ENCODE measurements at places on chromosomes 4 and X.

DNA sequence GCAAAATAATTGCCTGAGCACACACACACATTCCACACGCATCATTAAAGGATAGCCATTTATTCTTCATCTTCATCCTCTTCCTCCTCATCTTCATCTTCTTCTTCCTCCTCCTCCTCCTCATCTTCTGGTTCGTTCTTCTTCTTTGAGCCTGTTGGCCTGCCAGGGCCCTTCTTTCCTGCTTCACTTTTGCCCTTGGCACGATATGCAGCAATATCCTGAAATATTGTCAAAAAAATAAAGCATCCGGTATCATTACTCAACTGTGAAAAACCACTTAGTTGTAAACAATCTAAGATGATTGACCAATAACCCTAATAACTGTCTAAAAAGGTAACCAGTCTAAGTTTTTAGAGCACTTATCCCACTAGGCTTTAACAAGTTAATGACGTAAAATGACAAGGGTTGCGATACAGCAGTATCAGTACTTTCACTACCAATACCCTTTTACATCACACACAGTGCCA, 2.1 kb downstream of the HMGB2 start:
- peak overlapping the region; percentile 20 for H3K27ac ChIP-seq
- no peaks in the 10 kb centered on the region for H3K36me3 ChIP-seq
- DNase-seq: no peak
- no peak overlapping the region for H3K4me3 ChIP-seq
- no peaks in the 10 kb centered on the region for H3K27me3 ChIP-seq

DNA sequence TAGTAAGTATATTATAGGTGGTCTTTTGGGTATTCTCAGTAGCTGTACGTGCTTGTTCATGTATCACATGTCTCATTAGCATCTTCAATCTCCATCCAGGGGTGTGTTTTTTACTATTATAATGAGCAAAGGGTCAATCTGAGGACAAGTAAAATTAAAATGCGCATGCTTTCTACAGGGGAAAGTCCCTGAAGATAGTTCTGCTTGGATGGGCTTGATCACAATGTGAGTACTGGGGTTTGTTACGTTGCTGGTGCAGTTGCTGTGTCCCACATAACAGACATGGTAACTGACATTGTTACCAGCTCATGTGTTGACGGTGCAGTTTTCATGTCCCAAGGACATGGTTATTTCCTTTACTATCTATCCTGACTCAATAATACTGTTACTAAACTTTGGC, 65.9 kb downstream of the UCHL1 start:
- peaks cover 9% of the 10 kb centered on the region for H3K4me1 ChIP-seq
- no peaks in the 10 kb centered on the region for H3K27me3 ChIP-seq
- H3K36me3 ChIP-seq: no peaks in the 10 kb centered on the region
- H3K27ac ChIP-seq: no peak overlapping the region
- H3K4me3 ChIP-seq: no peak overlapping the region

- DNase-seq: no peak
- no peak overlapping the region for H3K27ac ChIP-seq
- no peaks in the 10 kb centered on the region for H3K27me3 ChIP-seq
- H3K4me1 ChIP-seq: no peaks in the 10 kb centered on the region
Measured at GRCh38 chrX:94524867-94525266, 850.9 kb downstream of the FAM133A start.

GRCh38 chr4:21726255-21726815, 222.2 kb downstream of the KCNIP4 start:
- no peaks in the 10 kb centered on the region for H3K4me1 ChIP-seq
- no peak for DNase-seq
- H3K27ac ChIP-seq: no peak overlapping the region
- no peaks in the 10 kb centered on the region for H3K36me3 ChIP-seq

GRCh38 chr4:102789317-102789717, 28.5 kb upstream of the MANBA start:
- DNase-seq: no peak
- no peaks in the 10 kb centered on the region for H3K4me1 ChIP-seq
- no peaks in the 10 kb centered on the region for H3K27me3 ChIP-seq
- H3K36me3 ChIP-seq: no peaks in the 10 kb centered on the region
- H3K4me3 ChIP-seq: no peak overlapping the region
- no peak overlapping the region for H3K27ac ChIP-seq

GRCh38 chr4:186764457-186764856, 40.8 kb upstream of the FAT1 start:
- no peaks in the 10 kb centered on the region for H3K27me3 ChIP-seq
- H3K27ac ChIP-seq: no peak overlapping the region
- no peaks in the 10 kb centered on the region for H3K36me3 ChIP-seq
- no peaks in the 10 kb centered on the region for H3K4me1 ChIP-seq

GRCh38 chrX:105460376-105460775, 239.9 kb upstream of the TEX13A start:
- H3K27me3 ChIP-seq: no peaks in the 10 kb centered on the region
- H3K36me3 ChIP-seq: no peaks in the 10 kb centered on the region
- H3K27ac ChIP-seq: no peak overlapping the region
- H3K4me1 ChIP-seq: no peaks in the 10 kb centered on the region
- no peak overlapping the region for H3K4me3 ChIP-seq
- no peak for DNase-seq

Measured in right lobe of liver (tissue), 6 donors.